ENCODE measurements at places on chromosomes 7 and 10.

DNA sequence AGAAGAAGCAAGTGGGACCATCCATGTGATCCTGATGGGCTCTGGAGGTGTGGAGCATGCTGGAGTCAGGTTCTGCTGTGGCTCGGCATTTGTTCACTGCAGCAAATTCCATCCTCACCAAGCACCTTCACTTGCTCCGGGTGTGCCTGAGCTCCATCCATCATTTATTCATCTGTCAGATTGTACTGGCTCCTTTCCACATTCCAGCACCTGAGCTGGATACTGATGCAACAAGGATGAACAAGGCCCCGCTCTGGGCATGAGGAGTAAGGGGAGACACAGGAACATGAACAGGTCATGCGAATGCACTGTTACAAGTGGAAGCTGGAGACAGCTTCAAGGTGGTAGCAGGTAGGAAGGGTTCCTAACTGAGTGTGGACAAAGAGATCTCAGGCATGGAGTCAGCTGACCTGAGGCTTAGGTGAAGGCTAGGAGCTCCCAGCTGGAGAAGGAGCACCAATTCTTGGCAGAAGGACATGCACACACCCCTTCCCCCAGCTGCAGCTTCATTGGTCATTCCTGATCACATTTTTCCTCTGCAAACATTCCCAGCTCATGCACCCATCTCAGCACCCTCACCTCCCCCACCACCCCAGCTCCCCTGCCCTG lies 133.7 kb upstream of the ZMIZ1 start:
- no peak for DNase-seq

DNA sequence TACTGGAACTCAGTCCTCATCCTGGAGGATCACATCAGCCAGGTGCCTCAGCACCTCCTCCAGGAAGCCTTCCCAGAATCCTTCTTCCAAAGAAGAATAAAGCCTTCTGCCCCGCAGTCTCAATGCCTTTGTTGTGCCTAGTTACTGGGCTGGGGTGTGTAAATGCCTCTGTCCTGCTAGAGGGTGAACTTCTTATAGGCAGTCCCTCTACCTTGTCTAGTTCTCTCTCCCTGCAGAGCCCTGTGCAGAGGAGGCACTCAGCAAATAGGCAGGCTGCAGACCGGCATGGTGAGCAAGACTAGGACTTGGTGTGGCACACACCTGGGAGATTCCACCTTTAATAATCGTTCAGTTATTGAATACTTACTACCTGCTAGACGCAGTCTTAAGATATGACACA lies 104.7 kb upstream of the PCBD1 start:
- DNase-seq, result no peak

- no peak for DNase-seq
Measured at GRCh38 chr10:114823077-114823463, 1.5 kb downstream of the FHIP2A start.

- no peak for DNase-seq
Measured at GRCh38 chr10:359762-360161, 224.5 kb downstream of the ZMYND11 start.

- DNase-seq, result no peak
Measured at GRCh38 chr10:109114579-109114978, 808.7 kb downstream of the XPNPEP1 start.

DNA sequence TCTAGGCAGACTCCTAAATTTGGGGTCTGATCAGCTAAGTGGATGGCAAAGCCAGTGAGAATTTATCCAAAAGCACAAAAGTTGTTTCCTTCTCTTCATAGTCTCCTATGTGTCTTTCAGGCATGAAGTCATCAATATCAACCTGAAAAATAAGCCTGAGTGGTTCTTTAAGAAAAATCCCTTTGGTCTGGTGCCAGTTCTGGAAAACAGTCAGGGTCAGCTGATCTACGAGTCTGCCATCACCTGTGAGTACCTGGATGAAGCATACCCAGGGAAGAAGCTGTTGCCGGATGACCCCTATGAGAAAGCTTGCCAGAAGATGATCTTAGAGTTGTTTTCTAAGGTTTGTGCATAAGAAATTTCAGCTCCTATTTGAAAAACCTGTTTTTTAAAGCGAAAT lies 4.8 kb downstream of the GSTO1 start:
- DNase-seq, result no peak

DNA sequence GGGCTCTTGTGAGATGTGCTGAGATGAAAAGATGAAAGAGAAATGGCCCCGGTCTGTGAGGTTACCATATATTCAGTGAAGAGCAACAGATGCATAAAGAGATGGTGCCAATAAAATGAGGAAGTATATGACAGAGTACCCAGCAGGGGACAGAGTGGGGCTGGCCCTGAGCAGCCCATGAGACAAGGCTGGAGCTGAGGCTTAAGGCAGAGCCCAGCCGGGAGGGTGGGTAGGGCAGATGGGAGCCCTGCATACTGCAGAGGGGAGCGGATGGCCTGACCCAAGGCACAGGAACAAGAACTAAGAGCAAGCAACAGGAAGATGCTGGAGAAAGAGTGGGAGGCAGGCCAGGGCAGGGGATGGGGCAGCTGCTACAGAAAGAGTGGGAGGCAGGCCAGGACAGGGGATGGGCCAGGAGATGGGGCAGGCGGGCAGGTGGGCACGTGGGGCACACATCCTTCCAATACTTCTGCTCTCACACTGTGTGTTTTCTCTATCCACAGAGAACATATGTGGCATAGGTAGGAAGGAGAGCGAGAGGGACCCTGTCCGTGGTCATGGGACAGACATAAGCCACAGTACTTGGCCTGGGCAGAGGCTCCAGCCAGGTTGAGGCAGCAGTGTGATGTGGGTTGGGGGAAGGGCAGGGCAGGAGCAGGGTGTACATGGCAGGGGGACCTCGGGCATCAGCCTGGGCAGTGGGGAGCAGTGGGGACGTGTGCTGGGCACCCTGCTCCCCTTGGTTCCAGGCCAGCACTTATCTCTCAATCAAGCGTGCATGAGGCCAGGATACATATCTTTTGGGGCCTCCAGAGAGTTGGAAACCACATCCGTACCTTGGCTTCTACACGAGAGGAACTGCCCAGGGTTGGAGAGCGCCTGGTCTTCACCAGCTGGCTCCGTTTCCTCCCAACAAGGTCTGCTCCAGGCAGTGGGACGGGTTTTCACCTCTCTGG lies 91.6 kb upstream of the IKZF1 start:
- DNase-seq, result peak; percentile 65

GRCh38 chr10:33331379-33331694 lies 3.1 kb downstream of the NRP1 start:
- no peak for DNase-seq

GRCh38 chr7:27201580-27202017 lies 1.7 kb upstream of the HOXA13 start:
- no peak for DNase-seq

GRCh38 chr7:44978511-44979366 lies at the start of gene MYO1G:
MYO1G (minus strand) TSS chr7:44979015; CDS start chr7:44978961, 54 bp downstream.
- peak; percentile 97 for DNase-seq

DNA sequence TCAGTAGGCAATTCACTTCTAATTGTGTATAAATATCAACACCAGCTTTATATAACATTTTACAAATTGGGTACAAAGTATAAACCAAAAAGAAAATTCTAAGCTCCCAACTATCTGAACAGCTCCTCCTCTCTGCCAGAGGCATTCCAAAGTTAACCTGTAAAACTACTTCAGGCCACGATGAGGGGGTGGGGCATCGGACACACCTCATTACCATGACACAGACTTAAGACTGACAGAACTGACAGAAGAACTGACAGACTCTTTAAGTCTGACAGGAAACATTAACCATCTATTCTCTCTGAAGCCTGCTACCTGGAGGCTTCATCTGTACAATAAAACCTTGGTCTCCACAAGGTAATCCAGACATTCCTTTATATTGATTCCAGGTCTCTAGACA lies 12.3 kb downstream of the ESYT2 start:
- peak; percentile 58 for DNase-seq

DNA sequence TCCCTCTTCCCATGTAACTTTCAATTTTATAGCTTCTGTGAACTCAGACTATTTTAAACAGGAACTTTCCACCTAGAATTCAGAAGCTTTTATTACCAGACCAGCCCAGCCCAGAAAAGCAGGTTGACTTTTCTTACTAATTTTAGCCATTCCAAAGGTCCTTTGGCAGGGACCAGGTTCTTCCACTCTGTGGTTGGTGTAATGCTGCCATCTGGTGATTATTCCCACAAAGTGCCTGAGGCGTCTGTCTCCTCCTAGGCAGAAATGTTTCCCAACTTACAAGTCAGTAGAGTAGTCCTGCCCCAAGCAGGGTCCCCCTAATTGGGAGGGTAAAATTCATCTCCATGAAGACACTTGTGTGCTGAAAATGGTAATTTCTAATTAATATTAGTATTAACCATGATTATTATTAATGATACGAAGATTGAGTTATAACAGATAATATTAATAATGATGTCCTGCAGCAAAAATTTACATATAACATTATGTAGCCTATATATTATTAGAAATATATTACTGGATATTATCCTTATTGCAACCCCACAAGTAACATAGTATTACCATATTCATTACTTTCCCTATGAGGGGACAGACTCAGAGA lies 53.0 kb upstream of the PPP1R17 start:
- peak; percentile 17 for DNase-seq

GRCh38 chr7:117706210-117706609 lies 167.0 kb downstream of the CTTNBP2 start:
- no peak for DNase-seq

DNA sequence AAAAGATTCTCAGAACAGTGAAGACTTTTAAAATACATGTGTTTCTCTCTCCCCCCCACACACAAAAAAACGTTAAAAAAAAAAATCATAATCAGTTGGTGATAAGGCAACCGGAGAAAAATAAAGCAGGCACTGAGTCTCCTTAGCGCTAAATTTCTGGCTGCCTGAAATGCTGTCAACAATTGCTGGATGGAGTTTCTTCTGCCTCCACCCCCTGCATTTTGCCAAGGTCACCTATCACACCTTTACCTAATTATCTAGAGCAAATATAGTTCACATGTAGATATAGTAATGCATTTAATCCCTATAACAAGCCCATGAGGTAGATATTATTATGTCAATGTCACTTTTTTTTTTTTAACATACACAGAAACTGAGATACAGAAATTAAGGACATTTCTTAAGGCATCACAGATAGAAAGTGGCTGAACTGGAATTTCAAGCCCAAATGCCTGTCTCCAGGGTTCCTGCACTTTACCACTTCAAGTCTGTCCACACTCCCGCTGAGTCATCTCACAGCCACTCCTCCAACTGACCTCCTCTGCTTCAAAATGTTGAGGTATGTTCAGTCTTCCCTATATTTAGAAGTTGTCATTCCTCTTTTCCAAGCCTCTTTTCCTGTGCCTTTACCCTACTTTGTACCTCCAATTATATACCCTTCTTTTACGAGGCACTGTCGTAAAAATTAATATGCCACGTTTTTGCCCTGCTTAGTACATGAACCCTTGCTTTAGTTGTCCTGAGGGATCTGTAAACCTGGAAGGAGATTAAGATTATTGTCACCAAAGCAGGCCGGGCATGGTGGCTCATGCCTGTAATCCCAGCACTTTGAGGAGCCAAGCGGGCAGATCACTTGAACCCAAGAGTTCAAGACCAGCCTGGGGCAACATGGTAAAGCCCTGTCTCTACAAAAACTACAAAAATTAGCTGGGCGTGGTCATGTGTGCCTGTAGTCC lies 72.8 kb upstream of the MPP7 start:
- no peak for DNase-seq

DNA sequence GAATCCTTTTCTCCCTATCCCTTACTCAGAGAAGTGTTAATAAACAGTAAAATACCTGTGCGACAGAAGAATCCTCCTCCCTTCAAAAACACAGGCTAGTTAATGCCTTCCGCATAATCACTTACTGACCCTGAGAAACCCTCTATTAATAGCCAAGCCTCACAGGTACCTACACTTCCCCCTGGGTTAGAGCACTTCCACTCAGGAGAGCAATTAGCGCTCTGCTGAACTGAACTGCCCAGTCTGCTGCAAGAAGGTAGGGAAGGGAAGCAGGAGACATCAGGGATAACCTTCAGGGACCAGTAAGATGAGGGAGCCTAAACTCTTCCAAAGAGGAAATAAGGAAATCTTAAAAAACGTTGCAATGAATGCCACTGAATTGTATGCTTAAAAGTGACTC lies 39.6 kb downstream of the KIAA1549 start:
- no peak for DNase-seq

GRCh38 chr7:100680576-100681271 lies 7.2 kb downstream of the GNB2 start:
- no peak for DNase-seq

- no peak for DNase-seq
Measured at GRCh38 chr7:69429911-69430383, 168.3 kb upstream of the AUTS2 start.

DNA sequence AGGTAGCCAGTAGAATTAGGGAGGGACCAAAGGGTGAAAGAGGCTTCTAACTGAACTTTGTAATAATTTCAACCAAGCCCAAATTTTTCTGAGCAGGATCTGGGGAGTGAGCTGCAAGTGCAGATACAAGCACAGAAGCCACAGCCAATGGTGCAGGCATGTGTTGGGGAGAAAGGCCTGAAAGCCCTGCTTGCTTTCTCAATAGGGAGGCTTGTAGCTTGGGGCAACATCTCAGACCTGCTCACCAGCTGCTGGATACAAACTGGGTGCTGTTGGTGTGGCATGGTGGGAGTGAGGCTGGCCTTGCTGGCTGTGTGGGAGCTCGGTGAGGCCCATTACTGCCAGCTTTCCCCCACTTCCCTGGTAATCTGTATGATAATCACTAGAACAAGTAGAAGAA lies 688.5 kb upstream of the SEMA3D start:
- DNase-seq, result no peak

DNA sequence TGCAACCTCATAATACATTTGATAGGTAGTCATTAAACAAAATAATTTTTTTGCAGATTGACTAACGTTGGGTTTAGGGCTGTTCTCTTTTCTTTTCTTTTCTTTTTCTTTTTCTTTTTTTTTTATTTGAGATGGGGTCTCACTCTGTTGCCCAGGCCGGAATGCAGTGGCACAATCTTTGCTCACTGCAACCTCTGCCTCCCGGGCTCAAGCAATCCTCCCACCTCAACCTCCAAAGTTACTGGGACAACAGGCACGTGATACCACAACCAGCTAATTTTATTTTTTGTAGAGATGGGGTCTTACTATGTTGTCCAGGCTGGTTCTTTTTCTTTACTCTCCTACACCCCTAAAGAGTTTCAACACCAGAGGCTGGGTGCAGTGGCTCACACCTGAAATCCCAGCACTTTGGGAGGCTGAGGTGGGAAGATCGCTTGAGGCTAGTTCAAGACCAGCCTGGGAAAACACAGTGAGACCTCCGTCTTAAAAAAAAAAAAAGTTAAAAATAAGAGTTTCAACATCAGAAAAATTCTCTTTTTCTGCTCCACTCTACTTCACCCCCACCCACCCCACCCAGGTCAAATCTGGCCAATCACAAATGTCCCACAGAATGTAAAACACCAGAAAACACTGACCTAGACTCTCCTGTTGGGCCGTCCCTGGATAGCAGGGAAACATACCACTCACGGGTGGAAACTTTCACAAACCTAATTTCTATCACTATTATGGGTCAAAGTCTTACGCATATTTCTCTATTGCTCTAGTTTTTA lies 3.0 kb downstream of the HIP1 start:
- DNase-seq, result no peak
